ENCODE measurements at places on chromosomes 6 and 20. TPM values are rescaled to one million over a fixed set of nuclear protein-coding genes. Genes with fewer than 3 reads are reported as not detected.
A peak's percentile ranks its signal among the peaks of the same experiment; 100 is the strongest.

Gene MOG
- total RNA-seq: not detected

Gene MCCD1
- total RNA-seq: not detected

- no peak for DNase-seq
Observed at GRCh38 chr6:17476511-17476910, 83.1 kb downstream of the CAP2 start.

Gene PCK1
- not detected for total RNA-seq

Gene FBXO30
- 4.0 TPM for total RNA-seq

GRCh38 chr6:15550546-15551123 lies 112.2 kb downstream of the DTNBP1 start:
- no peak for DNase-seq

DNA sequence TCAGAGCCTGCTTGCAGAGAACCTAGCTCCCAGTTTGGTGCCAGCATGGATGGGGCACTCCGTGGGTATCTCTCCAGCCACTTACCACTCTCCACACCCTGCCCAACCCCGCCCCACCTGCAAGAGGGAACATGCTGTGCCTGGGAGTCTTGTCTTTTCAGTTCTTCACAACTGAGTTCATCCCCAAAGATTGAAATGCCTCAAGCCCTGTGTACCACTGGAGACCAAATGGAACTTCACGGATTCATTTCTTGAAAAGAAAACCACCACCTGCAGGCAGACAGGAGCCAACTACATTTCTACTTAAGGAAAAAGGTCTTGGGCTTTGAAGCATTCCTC lies 50.1 kb downstream of the TRERF1 start:
- DNase-seq: no peak

DNA sequence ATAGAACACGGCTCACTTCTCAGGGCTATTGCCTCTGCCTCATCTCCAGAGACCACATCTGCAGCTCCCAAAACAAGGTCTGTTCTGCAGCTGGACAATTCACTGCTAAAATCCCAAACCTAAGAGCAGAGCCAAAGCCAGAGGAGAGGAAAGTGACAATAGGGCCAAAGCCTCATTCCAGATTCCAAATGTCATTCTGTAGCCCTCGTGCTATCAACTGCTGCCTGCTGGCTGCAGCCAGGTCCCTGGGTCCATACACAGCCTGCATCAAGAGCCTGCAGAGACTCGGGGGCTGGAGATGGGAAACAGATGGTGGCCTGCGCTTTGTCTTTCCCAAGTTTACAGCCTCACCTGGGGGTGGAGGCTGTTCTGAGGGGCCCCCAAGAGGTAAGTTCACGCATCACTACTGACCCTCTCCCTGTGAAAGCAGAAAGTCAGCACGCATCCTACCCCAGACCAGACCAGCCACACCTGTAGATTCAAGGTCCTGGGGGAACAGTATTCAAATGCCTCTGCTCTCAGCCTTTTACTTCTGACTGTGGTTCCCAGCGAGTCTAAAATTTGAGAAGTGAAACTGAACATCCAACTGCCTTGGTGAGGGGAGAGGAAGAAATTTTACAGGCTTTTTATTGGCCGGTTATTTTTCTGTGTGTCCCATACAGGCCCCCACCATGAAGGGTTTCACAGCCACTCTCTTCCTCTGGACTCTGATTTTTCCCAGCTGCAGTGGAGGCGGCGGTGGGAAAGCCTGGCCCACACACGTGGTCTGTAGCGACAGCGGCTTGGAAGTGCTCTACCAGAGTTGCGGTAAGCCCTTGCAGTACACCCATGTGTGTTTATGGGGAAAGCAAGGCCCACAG lies at the start of gene LY86:
TSS of gene LY86 (plus strand) at position 657 of the 860 bp plus-strand sequence. CDS start at position 672, 15 bp downstream.
- peak; percentile 43 for DNase-seq

DNA sequence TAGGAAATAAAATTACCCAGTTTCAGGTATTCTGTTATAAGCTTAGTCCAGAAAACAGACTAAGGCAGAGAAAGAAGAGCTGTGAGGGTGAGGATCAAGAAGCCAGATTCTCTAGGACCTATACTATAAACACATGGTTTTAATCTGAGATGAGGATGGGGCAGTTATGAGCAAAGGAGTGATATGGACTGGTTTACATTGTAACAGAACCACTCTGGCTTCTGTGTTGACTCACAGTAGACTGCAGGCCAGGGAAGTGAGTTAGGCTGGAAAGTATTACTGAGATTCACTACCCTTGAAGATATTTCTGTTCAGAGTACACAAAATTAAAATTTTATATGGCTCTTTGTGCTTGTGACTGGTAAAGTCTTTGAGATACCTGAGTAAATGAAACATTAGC lies 3.2 kb upstream of the RWDD1 start:
- DNase-seq: no peak

Measured in activated CD4-positive, alpha-beta T cell treated with anti-CD3 and anti-CD28 coated beads, Interleukin-2, amount 10 ng/mL, durations not matched to agents 7 days and 5 days (primary cell).